Mesenchymal stem cell (in vitro differentiated cells and primary cell): ENCODE measurements at places on chromosomes 3 and 15.

DNA sequence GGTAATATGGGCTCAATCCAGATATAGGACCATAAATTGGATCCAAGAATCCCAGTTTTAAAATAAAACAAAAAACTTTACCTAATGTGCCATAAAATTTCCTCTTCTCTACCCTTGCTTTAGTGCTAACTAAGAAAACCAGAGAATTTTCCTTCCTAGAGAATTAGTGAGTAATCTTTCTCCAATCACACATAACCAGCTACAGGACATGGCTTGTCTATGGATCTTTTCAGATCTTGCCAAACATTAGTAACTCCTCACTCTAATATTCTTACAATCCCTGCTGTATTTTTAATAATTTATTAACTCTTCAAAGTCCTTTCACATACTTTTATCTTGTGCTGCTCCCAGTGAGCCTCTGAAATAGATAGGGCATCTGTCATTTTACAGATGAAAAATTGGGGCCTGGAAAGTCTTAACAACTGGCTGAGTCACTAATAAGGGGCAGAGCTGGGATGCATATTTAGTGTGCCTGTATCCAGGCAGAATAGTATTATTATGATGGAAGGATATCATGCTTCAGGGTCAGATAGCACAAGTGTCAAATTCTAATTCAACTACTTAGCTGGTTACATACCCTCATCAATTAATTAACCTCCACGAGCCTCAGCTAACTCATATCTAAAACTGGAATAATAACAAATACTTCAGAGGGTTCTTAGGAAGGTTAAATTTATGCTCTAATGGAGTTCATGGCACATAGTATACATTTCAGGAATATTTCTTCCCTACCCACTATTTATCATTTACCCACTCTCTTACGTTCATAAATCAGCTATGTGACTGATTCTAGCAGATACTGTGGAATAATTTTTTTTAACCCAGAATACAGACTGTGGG lies 5.6 kb downstream of the ZBED2 start:
- DNase-seq, result no peak

DNA sequence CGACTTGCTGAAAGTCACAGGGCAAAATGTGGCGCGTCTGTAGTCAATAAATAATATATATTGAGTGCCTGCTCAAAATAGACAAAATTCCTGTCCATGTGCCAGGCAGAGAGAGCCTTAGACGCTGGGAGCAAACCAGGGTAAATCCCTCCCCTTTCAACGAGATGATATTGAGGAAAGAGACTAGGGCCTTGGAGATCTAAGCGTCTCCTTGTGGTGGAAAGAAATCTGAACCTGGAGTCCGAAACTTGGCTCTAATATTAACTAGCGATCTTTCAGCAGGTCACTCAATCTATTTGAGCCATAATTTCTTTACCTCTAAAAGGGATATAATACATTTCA lies 348 bp upstream of the DPP8 start:
- DNase-seq, result no peak

DNA sequence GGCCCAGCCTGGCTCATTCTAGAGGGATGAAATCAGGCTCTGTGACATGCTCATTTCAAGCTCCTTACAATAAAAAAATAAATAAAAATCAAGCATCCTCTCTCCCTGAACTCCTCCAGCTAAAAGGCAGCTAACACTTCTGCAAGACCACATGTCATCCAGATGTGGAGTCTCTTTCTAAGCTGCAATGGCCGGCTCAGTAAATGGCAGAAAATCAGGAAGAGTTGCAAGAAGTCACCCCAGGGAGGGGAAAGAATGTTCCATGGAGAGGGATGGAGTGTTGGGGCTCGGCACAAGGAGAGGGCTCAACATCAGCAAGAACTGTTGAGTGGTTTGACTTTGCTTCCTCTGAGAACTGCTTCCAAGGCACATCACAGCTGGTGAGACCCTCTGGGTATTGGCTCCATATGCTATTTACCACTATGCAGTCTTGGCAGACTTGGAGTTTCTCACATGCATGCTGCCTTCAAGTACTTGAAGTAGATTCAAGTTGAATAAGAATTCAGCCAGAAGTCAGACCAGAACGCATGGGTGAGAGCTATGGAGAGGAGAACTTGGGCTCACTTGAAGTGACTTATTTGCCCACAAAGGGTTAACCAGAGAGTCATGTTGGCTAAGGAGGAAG lies 689.0 kb downstream of the NTRK3 start:
- DNase-seq, result no peak

DNA sequence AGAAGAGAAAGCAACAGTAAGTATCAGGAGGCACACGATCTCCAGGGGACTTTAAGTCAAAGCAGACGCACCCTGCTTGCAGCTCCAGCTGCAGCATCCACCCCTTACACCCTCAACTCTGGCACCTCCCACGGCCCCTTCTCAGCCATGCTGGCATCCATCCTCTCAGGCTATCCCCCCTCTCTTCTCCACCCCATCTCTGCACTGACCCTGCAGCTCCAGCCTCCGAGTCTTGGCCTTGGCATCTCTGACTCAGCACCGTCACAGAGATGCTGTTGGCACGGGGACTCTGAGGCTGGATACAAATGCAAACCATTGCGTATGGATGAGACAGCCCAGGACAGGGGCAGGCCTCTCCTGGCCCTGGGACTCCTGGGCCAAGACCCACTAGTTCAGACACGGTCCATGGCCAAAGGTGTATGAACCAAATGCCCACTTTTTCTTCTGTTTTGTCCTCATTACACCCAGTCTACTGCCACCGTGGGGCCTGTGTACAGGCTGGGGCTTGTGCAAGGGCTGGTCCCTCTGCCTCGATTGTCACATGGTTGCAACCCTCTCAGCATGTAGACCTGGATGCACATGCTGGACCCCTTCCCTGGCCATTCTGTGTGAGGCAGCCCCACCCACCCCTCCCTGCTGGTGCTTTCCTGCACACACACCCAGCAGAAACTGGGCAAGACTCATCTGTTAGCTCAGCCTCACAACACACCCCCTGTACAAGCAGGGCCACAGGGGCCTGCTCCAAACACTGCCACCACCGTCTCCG lies 18.7 kb upstream of the ZXDC start:
- DNase-seq, result no peak

DNA sequence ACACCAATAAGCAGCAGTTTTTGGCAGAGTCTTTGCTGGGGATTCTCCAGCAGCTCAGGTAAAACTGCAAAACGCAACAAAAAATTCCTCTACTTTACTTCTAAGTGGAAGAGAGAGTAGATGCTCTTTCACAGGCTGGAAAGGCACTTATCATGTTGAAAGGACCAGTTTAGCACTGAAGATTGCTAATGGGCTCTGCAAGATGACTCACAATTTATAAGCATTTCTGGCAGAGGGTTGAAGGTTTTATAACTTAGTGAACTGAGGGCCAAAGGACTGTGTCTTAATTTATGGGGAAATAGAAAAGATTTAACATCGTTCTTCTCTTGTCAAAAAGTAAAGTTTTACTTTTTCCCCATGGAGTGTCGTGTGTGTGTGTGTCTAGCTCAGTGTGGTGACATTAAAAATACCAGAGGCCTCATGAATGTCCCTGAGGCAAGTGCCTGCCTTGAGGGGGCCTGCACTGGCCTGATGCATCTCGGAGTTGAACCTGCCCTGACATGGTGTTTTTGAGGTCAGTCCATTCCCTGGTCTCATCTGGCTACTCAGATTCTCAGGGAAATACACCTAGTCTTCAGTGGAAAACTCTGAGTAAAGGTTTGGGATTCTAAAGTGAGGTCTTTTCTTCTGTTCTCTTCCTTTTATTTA lies 1092.0 kb downstream of the NAALADL2 start:
- DNase-seq, result peak; percentile 55

GRCh38 chr3:122074621-122075265 lies 19.6 kb downstream of the CD86 start:
- DNase-seq, result no peak

DNA sequence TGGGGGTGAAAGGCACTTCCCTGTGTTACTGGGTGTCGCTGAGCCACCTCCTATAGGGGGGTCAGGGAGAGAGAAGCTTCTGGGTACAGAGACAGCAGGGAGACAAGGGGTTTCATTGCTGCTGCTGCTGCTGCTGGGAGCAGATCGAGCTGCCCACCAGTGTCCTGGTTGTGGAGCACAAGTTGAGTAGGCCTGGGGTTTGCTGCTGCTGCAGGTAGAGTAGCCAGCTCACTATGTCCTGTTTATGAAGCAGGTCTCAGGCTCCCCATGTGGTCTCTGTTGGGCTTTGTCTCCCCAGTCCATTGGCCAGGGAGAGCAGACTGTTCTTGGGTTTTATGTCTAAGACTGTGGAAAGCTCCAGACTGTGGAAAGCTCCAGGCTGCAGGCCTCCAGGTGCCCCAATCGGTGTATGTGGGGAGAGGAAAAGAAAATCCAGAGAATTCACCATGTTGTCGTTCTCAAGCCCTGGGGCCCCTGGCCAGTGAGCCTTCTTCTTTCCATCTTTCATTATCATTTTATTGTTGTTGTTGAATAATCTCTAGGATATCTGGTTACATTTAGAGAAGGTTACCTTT lies 157.8 kb downstream of the ADAMTS17 start:
- DNase-seq, result no peak

DNA sequence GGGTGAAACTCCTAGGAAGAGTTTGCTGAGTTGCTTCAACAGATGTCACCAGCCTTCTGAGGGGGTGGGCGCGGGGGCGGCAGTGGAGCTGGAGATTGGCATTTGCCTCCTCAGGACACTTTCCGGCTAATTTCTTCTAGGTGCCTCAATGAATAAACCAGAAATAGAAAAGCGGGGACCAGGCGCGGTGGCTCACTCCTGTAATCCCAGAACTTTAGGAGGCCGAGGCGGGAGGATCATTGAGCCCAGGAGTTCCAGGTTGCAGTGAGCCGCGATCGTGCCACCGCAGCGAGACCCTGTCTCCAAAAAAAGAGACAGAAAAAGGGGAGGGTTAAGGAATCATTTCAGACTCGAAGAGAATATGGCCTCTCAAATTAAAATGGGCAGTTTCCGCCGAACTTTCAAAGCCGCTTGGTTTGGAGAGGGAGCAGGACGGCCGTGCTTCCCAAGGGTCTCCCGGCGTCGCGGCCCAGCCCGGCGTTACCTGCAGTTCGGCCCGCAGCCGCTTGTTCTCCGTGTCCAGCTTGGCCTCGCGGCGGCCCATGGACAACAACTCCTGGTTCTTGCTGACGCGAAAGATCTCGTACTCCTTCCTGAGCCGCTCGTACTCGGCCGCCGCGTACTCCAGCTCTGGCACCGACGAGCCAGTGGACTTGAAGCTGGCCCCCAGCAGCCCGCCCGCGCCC lies 587 bp downstream of the NPHP3 start:
- peak; percentile 81 for DNase-seq

- peak; percentile 89 for DNase-seq
Observed at GRCh38 chr3:77038468-77038929, 1.4 kb upstream of the ROBO2 start.

DNA sequence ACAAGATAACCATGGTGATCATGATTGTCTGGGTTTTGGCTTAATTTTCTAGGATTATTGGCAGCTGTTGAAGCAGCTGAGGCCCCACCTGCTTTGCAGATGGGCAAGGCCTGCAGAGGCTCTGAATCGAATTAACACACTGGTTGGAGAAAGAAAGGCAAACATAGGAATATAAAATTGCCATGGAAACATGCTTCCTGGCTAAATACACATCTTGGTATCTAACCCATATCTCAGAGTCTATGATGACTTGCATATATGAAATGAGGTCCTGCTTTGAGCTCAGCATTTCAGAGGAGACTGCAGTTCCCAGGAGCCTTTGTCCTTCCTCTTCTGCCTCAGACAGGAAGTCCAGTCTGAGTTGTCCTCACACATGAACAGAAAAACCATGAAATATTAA lies 24.3 kb upstream of the SV2B start:
- DNase-seq, result no peak

DNA sequence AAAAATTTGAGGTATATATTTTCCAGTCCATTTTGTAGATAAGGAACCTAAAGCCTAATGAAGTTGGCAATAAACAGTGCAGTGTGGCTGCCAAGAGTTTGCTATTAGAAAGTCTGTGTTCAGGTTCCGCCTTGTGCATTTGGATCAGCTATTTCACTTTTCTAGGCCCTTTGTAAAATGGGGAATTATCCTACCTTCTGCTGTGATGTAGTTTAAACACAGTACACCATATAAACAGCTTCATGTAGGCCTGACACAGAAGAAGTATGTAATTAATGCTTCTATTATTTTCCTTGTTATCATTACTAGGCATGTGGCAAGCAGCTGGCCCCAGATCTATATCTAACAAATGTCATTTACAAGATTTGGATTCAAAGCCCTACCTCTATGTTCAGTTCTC lies 456.3 kb downstream of the GABRG3 start:
- no peak for DNase-seq

GRCh38 chr3:71258116-71258515 lies 325.4 kb downstream of the FOXP1 start:
- peak; percentile 26 for DNase-seq

DNA sequence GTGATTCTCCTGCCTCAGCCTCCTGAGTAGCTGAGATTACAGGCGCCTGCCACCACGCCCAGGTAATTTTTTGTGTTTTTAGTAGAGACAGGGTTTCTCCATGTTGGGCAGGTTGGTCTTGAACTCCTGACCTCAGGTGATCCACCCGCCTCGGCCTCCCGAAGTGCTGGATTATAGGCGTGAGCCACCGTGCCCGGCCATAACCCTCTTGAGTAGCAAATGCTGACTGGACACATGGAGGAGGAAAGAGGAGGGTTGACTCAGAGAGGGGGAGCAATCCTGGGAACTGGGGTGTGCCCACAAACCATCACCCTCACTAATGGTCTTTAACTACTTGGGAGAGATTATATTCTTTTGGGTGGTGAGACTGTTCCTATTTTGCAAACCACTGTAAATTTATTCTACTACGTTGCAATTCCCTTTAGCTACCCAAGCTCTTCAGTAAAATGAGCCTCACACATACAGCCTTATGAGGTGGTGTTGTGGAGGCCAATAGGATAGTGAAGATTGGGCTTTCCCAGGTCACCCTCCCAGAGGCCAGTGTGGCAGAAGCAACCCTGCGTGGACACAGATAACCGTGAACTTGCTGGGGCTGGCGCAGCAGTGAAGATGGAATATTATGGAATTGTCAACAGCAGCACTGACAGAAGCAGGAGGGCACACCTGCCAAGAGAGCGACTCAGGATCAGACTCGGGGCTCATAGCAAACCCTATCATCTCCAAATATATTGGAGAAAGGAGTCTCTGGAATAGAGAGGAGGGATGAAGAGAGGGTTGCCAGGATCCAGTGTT lies 37.4 kb downstream of the TLNRD1 start:
- no peak for DNase-seq

GRCh38 chr3:175456466-175456865 lies 597.3 kb downstream of the NAALADL2 start:
- DNase-seq, result peak; percentile 5

GRCh38 chr3:123949641-123950040 lies 11.4 kb downstream of the CCDC14 start:
- peak; percentile 39 for DNase-seq

- no peak for DNase-seq
Observed at GRCh38 chr3:30161375-30161774, 445.0 kb upstream of the TGFBR2 start.

GRCh38 chr3:23161896-23162570 lies 41.1 kb upstream of the UBE2E2 start:
- DNase-seq, result peak; percentile 42

GRCh38 chr3:138011722-138012121 lies 1.8 kb downstream of the CLDN18 start:
- no peak for DNase-seq

- no peak for DNase-seq
Observed at GRCh38 chr3:52393959-52394670, 50.8 kb downstream of the SEMA3G start.
